ENCODE measurements at places on chromosomes 4 and X.

DNA sequence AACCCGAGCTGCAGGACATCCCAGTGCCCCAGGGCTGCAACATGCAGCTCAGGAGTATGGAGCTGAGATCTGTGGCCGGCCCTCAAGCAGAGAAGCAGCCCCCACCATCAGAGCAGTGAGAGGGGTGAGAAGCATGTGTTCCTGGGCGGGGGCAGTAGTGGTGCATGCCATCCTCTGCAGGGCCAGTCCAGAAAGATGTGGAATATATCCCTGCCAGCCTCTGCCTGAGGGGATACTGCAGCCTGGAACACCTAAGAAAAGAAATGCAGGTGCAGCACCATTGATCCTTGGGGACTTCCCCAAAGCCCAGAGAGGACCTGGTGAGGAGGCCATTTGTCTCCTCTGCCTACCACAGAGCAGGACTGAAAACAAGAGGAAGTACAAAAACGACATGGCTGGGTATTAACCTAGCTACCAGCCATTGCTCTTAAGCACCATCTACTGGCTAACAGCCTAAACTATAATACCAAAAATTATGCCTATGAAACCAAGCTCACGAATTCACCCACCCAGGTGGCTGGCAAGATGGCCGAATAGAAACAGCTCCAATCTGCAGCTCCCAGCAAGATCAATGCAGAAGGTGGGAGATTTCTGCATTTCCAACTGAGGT, 158.8 kb downstream of the ADGRA3 start:
- no peak for DNase-seq

- no peak for DNase-seq
These were observed 23.8 kb downstream of the ARHGAP10 start for GRCh38 chr4:147755561-147756295.

- DNase-seq, result no peak
These were observed 140.1 kb upstream of the TTC29 start for GRCh38 chr4:147085781-147086180.

DNA sequence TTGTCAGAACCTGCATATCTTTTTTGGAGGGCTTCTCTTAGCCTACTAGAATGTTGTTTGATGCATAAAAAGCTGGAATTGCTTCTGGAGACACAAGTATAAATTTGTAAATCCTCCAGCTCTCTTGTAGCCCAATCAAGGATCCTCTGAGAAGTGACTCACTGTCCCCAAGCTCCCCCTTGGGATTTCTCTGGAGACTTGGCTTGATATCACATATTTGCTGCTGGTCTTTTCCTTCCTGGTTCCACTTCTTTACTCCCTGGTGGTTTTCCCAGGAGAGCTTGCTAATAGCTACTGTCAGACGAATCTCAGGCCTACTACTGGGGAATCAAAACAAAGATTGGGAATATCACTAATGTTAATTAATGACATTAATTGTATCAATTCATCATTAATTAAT, 173.1 kb downstream of the STK32B start:
- DNase-seq, result no peak

GRCh38 chr4:17920681-17921080, 100.9 kb downstream of the LCORL start:
- no peak for DNase-seq

Data from right forelimb (tissue), 1 donor.